ENCODE measurements at places on chromosomes 1 and 21.

DNA sequence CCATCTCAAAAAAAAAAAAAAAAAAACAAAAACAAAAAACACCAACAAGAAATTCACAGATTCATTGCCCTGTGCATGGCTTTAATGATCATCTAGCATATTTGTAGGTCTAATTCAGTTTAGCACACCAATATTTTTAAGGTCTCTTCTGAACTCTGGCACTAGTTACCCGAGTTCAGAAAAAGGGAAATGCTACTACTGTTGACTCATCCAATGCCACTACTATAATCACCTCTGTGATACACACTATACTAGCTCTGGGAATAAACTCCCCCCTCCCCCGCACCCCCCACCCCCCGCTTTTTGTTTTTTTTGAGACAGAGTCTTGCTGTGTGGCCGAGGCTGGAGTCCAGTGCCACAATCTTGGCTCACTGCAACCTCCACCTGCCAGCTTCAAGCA lies 55.6 kb downstream of the FBXO42 start:
- DNase-seq = no peak

DNA sequence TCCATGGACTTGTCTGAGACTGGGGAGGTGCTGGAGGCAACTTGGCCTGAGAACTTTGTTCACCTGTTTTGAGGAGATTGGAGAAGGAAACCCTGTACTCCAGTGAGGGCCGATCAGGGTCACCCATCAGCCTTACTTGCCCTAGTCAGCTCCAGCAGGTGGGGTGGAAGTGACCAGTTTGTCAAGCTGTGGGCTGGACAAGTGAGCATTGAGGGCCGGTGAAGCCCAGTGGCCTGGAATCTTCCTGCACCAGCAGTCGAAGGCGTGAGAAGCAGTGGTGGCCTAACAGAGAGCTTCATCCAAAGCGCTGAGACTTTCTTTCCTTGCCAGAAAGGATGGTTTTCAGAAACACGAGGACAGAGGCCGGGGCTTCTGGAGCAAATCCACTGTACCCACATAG lies 9.6 kb downstream of the SLC37A1 start:
- no peak for DNase-seq

DNA sequence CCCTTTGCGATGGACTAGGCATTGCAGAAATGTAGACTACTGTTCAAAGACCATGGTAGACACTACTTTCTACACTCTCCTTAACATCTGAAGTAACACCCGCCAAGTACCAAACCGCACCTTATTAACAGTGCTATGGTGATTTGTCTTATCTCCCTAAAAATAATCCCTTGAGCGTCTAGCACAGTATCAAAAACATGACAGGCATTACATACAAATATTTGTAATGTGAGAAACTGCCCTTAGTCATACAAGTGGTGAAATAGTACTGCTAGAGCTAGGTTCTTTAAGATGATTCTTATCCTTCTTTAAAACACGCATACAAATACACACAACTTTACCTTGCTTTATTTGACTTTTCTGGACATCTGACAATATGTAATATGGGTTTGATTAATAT lies 27.2 kb downstream of the PUM1 start:
- no peak for DNase-seq

- no peak for DNase-seq
Measured at GRCh38 chr1:12380326-12381249, 150.8 kb downstream of the VPS13D start.

- no peak for DNase-seq
Measured at GRCh38 chr1:157226739-157227138, 88.5 kb upstream of the ETV3 start.

- no peak for DNase-seq
Measured at GRCh38 chr1:99777752-99778151, 11.3 kb upstream of the FRRS1 start.

GRCh38 chr1:154951901-154952657 lies 3.8 kb downstream of the PBXIP1 start:
- DNase-seq = no peak

GRCh38 chr1:116733476-116734365 lies 20.5 kb upstream of the CD2 start:
- no peak for DNase-seq

DNA sequence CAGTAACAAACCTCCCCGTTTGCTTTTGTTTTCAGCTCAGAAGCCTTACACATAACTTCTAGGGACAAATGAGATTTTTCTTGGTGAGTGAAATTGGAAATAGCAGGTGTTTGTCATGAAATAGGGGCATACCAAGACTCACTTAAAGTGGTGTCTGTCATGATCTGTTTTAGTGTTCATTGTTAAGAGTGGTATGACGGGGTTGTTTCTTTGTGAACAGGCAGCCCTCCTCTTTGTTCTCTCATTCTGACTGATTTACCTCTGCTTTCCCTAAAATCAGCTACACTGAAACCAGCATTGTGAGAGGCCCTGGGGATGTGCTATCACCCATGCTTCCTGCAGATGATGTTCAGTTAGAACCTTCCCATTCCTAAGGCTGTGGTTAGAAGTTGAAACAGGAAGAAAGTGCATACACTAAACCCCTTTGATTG lies 2.5 kb upstream of the ERO1B start:
- DNase-seq = no peak
